NCI-H1092 treated with DMSO at 0.1 percent for 48 hours (cell line): ENCODE measurements at places on chromosomes 6 and 20.

DNA sequence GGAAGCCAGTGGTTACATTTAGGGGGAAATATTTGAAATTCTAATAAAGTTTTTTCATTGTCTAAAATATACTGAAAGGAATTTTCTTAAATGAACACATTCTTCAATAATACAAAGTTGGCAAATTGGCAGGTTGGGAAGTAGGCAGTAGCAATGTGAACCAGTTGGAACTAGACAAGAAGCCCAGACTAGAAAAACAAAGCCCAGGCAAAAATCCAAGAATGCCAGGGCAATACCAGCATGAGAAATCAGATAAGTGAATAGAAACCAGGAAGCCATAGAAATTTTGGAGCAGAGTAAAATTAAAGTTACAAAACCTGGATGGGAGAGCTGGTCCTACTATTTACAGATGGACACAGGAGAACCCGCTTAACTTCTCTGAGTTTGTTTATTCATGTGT lies 52.2 kb downstream of the TPBG start:
- no peak for DNase-seq

- DNase-seq, result no peak
These were observed 87.4 kb upstream of the SOX4 start for GRCh38 chr6:21506126-21506525.

GRCh38 chr20:21862259-21862946 lies 156.9 kb downstream of the PAX1 start:
- DNase-seq, result no peak

GRCh38 chr6:143406673-143407072 lies 43.8 kb downstream of the ADAT2 start:
- DNase-seq, result no peak

DNA sequence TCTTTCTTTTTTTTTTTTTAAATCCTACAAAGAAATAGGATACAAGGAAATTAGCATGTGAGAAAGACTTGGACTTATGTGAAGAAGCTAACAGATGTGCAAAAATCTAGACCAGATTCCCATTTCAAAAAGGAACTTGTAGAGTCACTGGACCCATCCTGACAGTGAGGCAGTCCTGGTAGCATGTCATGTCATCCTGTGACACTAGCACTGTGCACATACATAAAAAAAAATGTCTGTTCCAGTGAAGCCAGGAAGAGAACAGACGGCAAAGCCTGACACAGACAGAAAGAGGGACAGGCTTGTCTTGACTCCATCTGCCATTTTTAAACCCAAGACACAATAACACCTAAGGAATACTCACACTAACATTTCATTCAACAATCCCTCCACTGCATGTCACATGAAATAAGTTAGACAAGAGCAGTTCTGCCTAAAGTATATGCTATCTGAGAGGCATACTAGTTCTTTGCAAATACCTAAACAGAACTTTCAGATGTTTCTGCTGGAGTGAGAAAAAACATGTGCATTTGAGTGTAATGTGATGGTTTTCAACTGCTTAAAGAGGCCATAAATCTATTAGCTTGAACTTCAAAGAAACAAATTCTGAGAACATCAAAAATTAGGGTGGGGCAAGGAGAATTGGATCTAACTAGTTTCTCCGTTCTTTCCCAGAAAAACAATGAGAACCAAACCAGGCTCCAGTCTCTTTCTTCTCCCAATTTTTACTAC lies 159.6 kb downstream of the BACH2 start:
- DNase-seq, result no peak

GRCh38 chr20:24637087-24637486 lies 167.7 kb downstream of the SYNDIG1 start:
- no peak for DNase-seq

DNA sequence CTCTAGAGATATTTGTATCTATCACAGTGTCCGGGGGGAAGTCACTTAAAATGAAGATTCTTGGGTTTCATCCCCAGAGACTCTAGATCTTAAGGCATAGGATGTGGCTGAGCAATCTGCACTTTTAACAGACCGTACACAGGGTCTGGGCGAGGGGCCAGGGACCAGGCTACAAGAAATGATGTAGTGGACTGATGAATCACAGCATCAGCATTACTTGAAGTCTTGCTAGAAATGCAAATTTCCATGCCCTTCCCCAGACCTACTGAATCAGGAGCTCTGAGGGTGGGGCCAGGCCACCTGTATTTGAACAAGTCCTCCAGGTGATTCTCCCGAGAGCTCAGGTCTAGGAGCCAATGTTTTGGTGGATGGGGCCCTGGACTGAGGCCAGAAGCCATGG lies 168.4 kb downstream of the DOK5 start:
- DNase-seq, result no peak

DNA sequence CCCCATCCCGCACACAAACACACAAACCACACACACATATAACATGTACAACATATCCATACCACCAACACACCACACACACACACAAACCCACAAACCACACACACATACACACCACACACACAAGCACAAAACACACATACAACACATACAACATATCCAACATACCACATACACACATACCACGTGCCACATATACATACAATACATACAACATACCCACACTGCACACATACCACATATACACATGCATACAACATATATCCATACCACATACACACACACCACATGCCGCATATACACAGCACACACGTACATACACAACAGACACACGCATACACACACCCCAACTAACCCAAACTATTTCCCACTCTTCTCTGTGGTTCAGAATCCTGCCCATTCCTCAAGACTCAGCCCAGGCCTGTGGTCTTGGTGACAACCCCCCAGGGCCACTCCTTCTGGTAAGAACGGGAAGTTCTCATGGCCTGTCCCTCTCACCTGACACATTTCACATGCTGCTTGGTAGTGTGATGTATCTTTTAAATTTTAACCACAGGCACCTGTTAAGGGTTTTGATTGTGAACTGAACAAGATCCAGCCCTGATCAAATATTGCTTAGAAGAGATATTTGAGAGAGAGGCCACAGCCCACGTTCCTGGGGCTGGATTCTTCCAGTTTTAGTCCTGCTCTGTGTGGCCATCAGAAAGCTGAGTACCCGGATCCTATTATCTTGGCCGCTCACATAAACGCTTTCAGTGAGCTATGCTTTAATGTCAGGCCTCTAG lies 55.9 kb upstream of the KCNK16 start:
- DNase-seq, result no peak
